ENCODE measurements at places on chromosomes 16 and 17.

- no peak for DNase-seq
Measured at GRCh38 chr17:80929449-80929848, 62.2 kb upstream of the CHMP6 start.

DNA sequence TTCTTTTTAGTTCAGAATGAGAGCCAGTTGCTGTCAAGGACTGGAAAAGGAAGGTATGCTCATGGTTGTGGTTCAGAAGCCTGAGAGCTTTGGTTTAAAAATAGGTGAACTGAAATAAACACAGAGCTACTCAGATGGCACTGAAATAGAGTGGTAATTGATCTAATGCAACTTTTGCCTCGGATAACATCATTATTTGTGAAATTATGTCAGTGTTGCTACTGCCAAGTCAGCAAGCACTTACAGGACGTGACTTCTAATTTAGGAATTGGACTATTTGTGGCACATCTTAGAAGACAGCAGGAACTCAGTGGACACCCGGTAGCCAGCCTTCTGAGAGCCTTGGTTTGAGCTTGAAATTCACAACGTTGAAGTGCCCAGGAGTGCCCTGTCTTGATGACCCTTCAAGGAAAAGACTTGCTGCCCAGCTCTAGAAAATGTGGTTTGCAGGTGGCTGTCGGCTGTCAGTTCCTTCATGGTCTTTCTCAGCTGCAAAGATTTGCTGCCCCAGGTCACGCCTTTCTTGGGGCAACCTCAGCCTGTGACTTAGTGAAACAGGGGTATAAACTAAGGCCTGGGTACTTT is 42.0 kb upstream of the XYLT1 start:
- DNase-seq, result no peak

DNA sequence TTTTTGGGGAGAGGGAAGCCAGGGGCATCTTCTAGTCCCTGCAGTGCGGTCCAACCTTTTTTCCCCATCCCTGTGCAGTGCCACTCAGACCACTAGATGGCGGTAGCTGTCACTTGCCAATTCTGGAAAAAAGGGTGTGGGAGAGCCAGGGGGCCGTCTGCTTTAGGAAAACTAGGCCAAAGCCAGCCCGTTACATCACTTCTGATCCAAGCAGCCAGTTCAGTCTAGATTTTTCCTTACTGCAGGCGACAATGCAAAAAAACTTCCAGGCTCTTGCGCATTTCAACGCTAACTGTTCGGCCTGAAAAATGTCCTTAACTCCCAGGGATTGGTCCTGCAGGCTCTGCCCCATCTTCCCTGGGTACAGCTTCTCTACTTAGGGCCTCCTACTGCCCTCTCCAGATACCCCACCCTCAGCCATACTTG is 69.2 kb upstream of the CES5A start:
- DNase-seq, result peak; percentile 46

DNA sequence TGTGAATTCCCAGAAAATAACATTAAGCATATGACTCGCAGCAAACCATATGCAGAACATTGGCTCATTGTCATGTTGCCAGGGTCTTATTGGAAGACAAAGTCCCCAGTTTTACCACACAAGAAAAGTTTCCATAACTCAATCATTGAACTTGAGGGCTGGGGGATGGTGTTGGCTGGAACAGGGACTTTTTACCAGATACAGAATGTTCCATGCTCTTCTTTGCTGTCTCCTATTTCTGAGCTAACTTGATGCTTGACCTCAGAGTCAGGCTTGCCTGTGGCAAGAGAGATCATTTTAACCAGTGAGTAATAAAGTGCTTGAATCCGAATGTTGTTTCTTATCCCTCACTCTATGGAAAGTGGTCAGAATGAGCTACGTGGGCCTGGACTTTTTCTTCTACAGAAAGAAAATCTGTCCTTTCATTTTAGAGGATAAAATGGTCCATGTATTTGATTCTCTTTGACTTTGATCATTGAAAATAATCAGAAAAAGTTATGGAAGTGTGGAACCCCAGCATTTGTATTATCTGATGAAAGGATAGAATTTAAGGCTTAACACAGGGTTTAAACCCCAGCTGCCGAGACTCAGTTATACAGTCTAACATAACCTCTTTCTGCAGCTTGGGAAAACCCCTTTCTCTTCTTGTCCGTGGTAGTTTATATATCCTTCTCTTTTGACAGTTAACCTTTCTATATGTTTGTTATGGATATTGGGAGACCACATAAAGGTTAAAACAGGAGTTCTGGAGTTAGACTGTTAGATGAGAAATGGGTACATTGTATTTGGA is 67.0 kb downstream of the TUBD1 start:
- no peak for DNase-seq

DNA sequence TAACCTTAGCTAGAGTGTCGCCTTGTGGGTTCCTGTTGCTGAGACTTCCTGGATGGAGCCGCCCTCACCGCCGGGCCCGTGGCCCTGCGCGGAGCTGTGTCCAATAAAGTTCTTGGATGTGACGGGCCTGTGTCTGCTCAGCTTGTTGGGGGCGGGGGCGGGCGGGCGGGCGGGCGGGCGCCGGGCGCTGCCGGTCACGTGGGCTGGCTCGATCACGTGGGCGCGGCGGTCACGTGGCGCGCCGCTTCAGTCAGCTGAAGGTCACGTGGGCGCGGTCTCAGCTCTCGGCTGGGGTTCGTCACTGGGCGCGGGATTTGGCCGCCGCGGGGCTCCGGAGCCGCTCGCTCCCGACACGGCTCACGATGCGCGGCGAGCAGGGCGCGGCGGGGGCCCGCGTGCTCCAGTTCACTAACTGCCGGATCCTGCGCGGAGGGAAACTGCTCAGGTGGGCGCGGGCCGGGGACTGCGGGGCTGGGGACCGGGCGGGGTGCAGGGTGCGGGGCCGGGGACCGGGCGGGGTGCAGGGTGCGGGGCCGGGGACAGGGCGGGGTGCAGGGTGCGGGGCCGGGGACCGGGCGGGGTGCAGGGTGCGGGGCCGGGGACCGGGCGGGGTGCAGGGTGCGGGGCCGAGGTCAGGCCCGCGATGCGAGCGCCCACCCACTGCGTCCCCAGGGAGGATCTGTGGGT is at the start of gene AMDHD2:
Gene AMDHD2, plus strand, starts transcription at position 275 of the 687 bp plus-strand sequence. Its CDS starts 88 bp downstream, at position 363.
- DNase-seq, result peak; percentile 87

GRCh38 chr17:6506679-6507231 is 49.6 kb downstream of the PITPNM3 start:
- DNase-seq, result no peak

DNA sequence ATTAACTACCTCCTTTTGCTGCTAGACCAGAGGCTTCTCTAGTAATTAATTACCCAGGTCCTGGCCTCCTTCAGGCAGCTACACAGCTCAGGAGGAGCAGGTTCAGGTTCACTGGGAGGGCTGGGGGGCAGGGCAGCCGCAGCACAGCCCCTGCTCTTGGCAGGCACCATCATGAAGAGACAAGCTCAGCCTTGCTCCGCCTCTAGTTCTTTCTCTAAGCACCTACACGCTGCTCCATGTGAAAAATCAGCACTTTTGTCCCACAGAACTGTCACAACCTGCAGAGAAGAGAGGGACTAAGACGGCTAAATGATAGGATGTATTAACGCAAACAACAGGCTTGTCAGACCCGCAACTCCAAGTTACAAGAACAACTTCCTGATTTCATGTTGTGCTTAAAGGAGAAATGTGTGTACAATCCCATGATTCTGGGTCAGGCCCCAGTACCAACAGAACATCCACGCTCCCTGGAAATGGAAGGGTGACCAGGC is 53.4 kb downstream of the GRB2 start:
- DNase-seq, result no peak

- DNase-seq, result no peak
Measured at GRCh38 chr17:37117373-37118142, 168.8 kb downstream of the AATF start.

GRCh38 chr16:13631916-13632315 is 288.0 kb upstream of the ERCC4 start:
- no peak for DNase-seq

DNA sequence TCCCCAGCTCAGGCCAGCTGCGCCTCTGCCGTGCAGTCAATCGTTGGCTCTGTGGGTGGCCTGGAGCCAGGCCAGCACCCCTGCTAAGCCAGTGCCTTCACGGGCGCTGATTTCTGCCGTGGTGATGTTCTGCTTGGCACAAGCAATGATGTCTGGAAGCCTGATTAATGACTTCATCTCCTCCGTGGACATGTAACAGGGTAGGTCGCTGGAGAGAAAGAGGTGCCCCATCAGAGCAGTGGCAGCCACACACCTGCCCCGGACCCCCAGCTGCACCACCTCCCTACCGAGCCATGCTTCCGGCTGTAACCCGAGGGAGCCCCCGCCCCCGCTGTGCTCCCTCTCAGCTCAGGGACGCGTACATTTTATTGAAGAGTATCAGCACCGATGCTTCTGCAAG is 1.9 kb downstream of the ARL16 start:
- no peak for DNase-seq

- DNase-seq, result no peak
Measured at GRCh38 chr16:1037394-1038257, 34.9 kb upstream of the SSTR5 start.

- DNase-seq, result no peak
Measured at GRCh38 chr16:29139261-29139802, 154.5 kb downstream of the LAT start.

GRCh38 chr16:88552815-88553214 is 17.4 kb upstream of the ZC3H18 start:
- DNase-seq, result no peak

GRCh38 chr17:45311760-45312476 is 4.9 kb downstream of the MAP3K14 start:
- DNase-seq, result no peak

DNA sequence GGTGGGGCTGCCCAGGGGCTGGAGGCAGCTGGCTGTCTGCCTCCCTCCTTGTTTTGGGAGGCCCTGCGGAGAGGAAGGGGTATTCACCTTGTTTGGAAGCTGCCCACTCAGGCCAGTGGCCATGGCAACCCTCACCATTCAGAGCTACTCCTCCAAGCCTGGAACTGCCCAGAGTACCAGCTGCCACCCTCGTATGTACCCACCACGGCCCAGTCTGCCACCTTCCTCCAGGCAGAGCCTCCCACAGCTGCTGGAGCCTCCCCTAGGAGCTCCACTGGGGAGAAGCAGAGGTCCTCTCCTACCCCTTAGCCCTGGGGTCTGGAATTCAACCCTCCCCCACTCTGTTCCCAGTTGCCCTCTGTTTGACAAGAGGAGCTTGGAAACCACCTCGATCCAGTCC is 90.7 kb downstream of the AXIN2 start:
- DNase-seq, result no peak

GRCh38 chr16:6483469-6484033 is 849.1 kb upstream of the RBFOX1 start:
- DNase-seq, result no peak

GRCh38 chr16:19780321-19780720 is 62.2 kb downstream of the IQCK start:
- DNase-seq, result no peak

DNA sequence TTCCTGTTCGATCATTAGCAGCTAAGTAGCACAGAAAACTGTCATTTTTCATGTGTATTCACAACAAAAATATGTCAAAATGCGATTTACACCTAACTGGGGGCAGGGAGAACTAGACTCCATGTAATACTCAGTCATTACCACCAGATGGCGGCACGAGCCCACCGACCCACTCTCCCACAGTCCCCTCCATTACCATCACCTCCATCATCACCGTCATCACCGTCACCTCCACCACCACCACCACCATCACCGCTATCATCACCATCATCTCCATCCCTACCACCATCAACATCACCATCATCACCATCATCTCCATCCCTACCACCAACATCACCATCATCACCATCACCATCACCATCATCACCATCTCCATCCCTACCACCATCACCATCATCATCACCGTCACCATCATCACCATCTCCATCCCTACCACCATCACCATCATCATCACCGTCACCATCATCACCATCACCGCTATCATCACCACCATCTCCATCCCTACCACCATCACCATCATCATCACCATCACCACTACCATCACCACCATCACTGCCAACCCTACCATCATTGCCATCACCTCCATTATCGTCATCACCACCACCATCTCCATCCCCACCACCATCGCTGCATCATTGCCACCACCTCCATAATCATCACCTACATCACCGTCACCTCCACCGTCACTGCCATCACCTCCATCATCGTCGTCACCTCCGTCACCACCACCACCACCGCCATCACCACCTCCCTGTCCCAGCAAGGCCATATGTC is 14.4 kb downstream of the NDUFAF8 start:
- DNase-seq, result peak; percentile 62

DNA sequence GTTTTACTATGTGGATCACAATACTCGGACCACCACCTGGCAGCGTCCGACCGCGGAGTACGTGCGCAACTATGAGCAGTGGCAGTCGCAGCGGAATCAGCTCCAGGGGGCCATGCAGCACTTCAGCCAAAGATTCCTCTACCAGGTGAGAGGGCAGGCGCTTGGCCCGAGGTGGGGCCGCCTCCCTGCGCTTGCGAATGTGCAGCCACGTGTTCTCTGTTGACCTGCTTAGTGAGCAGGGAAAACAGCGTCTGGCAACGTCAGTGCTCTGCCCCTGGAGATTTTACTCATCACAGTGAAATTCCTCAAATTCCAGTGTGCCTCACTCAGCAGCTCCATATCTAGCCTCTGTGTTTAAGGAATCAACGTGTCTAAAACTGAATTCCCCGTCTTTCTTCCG is 33.4 kb upstream of the CLEC18A start:
- DNase-seq, result no peak

- DNase-seq, result no peak
Measured at GRCh38 chr16:83343935-83344366, 463.8 kb upstream of the HSBP1 start.

DNA sequence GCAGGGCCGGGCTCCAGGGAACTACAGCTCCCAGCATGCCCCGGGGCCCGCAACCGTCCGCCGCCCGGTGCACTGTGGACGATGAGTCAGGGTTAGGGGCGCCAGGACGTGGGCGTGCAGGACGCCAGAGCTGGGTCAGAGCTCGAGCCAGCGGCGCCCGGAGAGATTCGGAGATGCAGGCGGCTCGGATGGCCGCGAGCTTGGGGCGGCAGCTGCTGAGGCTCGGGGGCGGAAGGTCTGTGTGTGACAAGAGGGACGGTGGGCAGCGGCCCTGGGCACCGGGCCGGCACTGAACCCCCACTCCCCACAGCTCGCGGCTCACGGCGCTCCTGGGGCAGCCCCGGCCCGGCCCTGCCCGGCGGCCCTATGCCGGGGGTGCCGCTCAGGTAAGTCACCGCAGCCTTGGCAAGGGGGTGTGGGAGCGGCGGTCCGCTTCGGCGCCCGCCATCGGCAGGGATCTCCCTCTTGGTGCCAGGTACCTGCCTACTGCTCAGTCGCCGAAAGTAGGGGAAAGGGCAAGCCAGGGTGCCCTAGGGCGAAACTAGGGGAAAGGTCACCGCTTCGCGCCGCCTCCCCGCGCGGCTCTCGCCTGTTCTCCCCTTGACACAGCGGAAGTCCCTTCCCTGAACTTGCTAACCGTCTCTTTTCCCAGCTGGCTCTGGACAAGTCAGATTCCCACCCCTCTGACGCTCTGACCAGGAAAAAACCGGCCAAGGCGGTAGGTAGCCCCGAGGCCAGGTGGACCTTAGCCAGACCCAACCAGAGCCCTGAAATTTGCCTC is at the start of the genes ACADVL and DLG4:
Gene ACADVL, plus strand, starts transcription at position 127 of the 781 bp plus-strand sequence. Its CDS starts 47 bp downstream, at position 174.
Gene DLG4, minus strand, starts transcription at position 25 of the 781 bp plus-strand sequence.
- peak; percentile 69 for DNase-seq

DNA sequence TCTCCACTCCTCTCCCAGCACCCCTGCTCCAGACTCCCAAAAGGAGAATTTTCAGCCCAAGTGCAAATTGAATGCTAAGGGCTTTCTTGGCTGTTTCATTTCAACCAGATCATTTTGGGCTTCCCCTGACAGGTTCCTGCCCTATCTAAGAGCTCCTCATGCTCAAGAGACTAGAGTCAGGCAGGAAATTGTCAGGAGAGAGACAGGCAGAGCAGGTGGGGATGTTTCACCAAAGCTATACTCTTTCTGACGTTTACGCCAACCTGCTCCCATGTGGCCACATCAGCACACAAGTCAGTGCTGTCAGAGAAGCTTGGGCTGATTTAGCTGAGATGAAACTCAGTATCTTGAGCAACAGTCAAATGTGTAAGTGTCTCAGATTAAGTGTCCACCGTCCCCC is 31.4 kb downstream of the HIC1 start:
- DNase-seq, result no peak
